ENCODE measurements at places on chromosomes 3 and 15. TPM values are rescaled to one million over a fixed set of nuclear protein-coding genes. Genes with fewer than 3 reads are reported as not detected.

CNTN3 gene
- 0.29 TPM for polyA plus RNA-seq

ISG20 gene
- 30.4 TPM for polyA plus RNA-seq

UBA7 gene
- polyA plus RNA-seq = 24.1 TPM

GCNT3 gene
- polyA plus RNA-seq = 16.3 TPM

CHRD gene
- polyA plus RNA-seq = 2.2 TPM
